ENCODE measurements at places on chromosomes 4 and X. TPM values are rescaled to one million over a fixed set of nuclear protein-coding genes. Genes with fewer than 3 reads are reported as not detected.

PTCHD1 gene
- not detected for total RNA-seq

SCARB2 gene
- total RNA-seq = 22.3 TPM

SRPX2 gene
- total RNA-seq = not detected

USP17L24 gene
- not detected for total RNA-seq

ETDB gene
- not detected for total RNA-seq

DRD5 gene
- not detected for total RNA-seq

RPA4 gene
- 0.50 TPM for total RNA-seq

ASB5 gene
- total RNA-seq = not detected

SLC38A5 gene
- 76.4 TPM for total RNA-seq

KLHL13 gene
- not detected for total RNA-seq

FRAS1 gene
- not detected for total RNA-seq

- H3K4me1 ChIP-seq = no peaks in the 10 kb centered on the region
- no peaks in the 10 kb centered on the region for H3K27me3 ChIP-seq
- no peak for DNase-seq
Measured at GRCh38 chrX:111360839-111361238, 51.2 kb downstream of the DCX start.

GRCh38 chr4:22324422-22324821 lies 191.4 kb downstream of the ADGRA3 start:
- H3K27me3 ChIP-seq = no peaks in the 10 kb centered on the region
- H3K4me3 ChIP-seq = no peak overlapping the region
- H3K4me1 ChIP-seq = no peaks in the 10 kb centered on the region
- no peak overlapping the region for H3K27ac ChIP-seq

GRCh38 chr4:138540056-138540800 lies 298.1 kb upstream of the SLC7A11 start:
- no peak overlapping the region for H3K4me3 ChIP-seq
- H3K27ac ChIP-seq = no peak overlapping the region
- no peaks in the 10 kb centered on the region for H3K4me1 ChIP-seq
- H3K27me3 ChIP-seq = no peaks in the 10 kb centered on the region
- DNase-seq = no peak
- H3K36me3 ChIP-seq = no peaks in the 10 kb centered on the region

DNA sequence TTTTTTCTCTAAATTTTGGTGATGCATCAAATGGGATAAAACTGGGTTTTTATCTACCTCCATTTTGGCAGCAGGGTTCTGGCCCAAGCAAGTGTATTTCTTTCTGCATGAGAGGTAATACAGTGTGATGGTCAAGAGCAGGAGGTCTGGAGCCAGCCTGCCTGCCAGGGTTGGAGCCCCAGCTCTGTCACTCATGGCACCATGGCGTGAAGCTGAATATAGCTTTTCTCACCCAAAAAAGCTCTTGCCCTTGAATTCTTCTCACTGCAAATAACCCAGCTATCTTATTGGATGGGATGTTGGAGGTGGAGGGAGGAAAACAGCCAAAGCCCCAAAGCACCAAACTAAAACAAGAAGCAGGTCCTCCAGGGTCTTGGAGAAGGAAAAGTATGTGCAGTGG lies 218.4 kb downstream of the ARHGAP10 start:
- H3K27me3 ChIP-seq = no peaks in the 10 kb centered on the region
- no peak overlapping the region for H3K27ac ChIP-seq
- H3K36me3 ChIP-seq = peaks cover 58% of the 10 kb centered on the region
- no peak overlapping the region for H3K4me3 ChIP-seq
- no peak for DNase-seq

- H3K27me3 ChIP-seq = peaks cover 10% of the 10 kb centered on the region
- H3K4me3 ChIP-seq = no peak overlapping the region
- DNase-seq = no peak
- no peaks in the 10 kb centered on the region for H3K4me1 ChIP-seq
- H3K36me3 ChIP-seq = no peaks in the 10 kb centered on the region
Measured at GRCh38 chrX:8939322-8939721, 94.6 kb downstream of the FAM9B start.

DNA sequence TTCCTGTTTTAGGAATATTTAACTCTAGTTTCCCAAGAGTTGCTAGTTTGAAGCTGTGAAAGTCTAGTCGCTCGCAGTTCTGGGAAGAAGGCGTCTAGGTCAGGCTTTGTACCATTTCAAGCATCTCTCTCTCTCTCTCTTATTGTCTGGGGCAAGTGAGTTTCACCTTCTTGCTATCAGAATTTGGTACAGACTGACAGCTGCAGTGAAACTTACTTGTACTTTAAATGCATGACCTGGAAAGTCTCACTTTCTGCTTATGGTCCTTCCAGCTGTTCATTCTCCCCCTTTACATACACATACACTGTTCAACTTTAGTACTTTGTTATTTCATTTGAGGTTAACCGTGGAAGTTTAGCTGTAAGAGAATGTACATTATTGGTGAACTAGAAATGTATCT lies 4.4 kb downstream of the FRMPD4 start:
- DNase-seq = no peak
- peaks cover 5% of the 10 kb centered on the region for H3K27me3 ChIP-seq
- no peak overlapping the region for H3K27ac ChIP-seq
- H3K4me1 ChIP-seq = no peaks in the 10 kb centered on the region
- H3K36me3 ChIP-seq = no peaks in the 10 kb centered on the region
- H3K4me3 ChIP-seq = no peak overlapping the region

- H3K27me3 ChIP-seq = no peaks in the 10 kb centered on the region
- H3K27ac ChIP-seq = no peak overlapping the region
- H3K4me3 ChIP-seq = no peak overlapping the region
- no peaks in the 10 kb centered on the region for H3K4me1 ChIP-seq
Measured at GRCh38 chr4:126552321-126552720, 1080.4 kb upstream of the INTU start.

DNA sequence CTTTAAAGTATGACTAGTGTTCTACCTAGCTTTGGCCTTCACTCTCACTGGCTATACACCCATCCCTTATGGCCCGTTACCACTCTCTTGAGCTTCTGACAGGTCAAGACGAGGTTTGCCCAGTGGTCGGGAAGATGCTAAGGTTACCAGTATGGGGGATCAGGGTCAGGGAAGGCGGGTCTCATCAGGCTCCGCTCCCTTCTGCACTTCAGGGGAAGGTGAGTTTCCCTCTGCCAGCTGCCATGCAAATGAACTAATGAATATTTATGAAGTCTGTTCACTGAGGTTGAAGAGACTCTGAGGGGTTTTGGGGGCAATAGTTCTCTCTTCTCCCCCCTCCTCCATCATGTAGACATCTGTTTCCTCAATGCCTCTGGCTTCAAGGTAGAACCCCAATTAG lies 6.6 kb downstream of the EFNB1 start:
- no peaks in the 10 kb centered on the region for H3K36me3 ChIP-seq
- H3K4me3 ChIP-seq = no peak overlapping the region
- no peak for DNase-seq
- peaks cover 12% of the 10 kb centered on the region for H3K4me1 ChIP-seq

DNA sequence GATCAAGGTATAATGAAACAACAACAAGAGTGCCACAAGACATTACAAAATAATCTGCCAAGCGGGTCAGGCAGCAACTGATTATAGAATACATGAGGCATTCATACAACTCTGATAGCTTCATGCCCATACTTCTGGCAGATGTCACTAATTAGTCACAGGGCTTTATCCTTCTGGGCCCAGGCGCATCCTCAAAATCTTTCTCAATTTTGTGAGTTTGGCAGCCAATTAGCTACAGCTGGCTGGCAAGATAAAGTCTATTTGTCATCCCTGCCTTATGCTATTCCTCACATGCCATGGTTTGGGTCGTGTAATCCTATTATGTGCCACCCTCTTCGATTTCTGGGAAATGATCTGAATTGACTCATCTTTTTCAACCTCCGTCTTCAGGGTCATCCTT lies 254.3 kb downstream of the PACRGL start:
- no peak overlapping the region for H3K27ac ChIP-seq
- no peak for DNase-seq
- no peak overlapping the region for H3K4me3 ChIP-seq
- no peaks in the 10 kb centered on the region for H3K4me1 ChIP-seq
- no peaks in the 10 kb centered on the region for H3K27me3 ChIP-seq
- H3K36me3 ChIP-seq = no peaks in the 10 kb centered on the region

GRCh38 chrX:100316987-100317386 lies 93.1 kb downstream of the PCDH19 start:
- no peaks in the 10 kb centered on the region for H3K4me1 ChIP-seq
- DNase-seq = no peak
- no peaks in the 10 kb centered on the region for H3K36me3 ChIP-seq
- H3K4me3 ChIP-seq = no peak overlapping the region
- H3K27ac ChIP-seq = no peak overlapping the region

GRCh38 chrX:44651358-44651757 lies 108.7 kb upstream of the FUNDC1 start:
- DNase-seq = no peak
- no peaks in the 10 kb centered on the region for H3K4me1 ChIP-seq
- H3K36me3 ChIP-seq = no peaks in the 10 kb centered on the region
- H3K27me3 ChIP-seq = no peaks in the 10 kb centered on the region

- DNase-seq = no peak
- no peaks in the 10 kb centered on the region for H3K36me3 ChIP-seq
- H3K4me3 ChIP-seq = no peak overlapping the region
- no peaks in the 10 kb centered on the region for H3K27me3 ChIP-seq
- H3K27ac ChIP-seq = no peak overlapping the region
Measured at GRCh38 chr4:176805155-176805554, 12.4 kb upstream of the VEGFC start.

DNA sequence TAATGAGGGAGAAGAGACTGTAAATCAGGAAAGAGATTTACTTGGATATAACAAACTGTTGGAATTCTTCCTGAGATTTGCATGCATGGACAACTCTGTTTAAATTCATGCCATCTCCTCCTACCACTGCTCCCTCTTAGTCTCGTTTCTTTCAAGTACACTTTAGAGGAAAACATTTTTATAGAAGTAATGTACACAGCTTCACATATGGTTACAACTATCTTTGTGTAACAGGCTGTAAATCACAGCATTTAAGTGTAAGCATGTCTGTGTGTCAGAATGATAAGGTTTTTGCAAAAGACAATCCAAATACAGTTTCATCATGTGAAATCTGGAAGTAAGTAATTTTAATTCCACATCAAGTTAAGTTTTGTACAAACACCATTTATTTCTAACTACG lies 21.5 kb upstream of the ENPEP start:
- H3K4me3 ChIP-seq = no peak overlapping the region
- H3K4me1 ChIP-seq = no peaks in the 10 kb centered on the region
- H3K27me3 ChIP-seq = peaks cover 25% of the 10 kb centered on the region

DNA sequence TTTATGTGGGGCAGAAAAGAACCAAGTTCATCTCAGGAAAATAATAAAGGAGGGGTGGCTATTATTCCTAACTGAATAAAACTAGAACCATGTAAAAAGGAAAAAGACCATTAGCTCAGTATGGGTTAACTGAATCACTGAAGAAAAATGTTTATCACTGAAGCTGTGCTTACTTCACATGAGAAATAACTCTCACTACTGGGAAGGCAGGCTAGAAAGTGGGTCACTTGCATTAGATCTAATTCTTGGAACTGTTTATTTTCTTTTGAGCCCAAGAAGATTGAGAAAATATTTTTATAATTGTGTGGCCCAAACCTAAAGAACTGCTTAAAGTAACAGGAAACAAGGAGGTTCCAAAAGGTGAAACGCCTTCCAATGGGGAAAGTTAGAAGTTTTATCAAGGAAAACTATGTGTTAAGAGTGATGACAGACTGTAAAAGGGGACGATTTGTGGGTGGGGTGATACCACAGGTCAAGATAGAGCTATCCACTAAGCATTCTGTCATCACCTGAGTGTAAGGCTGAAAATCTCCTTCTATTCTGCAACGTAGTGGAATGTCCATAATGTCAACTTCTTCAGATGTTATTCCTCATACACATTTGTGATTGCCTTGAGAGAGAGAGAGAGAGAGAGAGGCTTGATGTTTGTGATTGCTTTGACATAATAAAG lies 1083.5 kb downstream of the PCDH7 start:
- no peaks in the 10 kb centered on the region for H3K4me1 ChIP-seq
- H3K27me3 ChIP-seq = no peaks in the 10 kb centered on the region
- H3K36me3 ChIP-seq = no peaks in the 10 kb centered on the region
- no peak overlapping the region for H3K27ac ChIP-seq
